Adrenal gland (tissue), 19 donors: ENCODE measurements at places on chromosomes 2 and 18.

GRCh38 chr18:43073771-43074170, 41.7 kb downstream of the RIT2 start:
- DNase-seq = no peak

- DNase-seq = no peak
Measured at GRCh38 chr2:46269001-46269400, 28.2 kb upstream of the EPAS1 start.

- DNase-seq = no peak
Measured at GRCh38 chr2:190831941-190832340, 48.7 kb upstream of the GLS start.

GRCh38 chr2:120771111-120771780, 35.6 kb downstream of the GLI2 start:
- DNase-seq = peak; percentile 60

DNA sequence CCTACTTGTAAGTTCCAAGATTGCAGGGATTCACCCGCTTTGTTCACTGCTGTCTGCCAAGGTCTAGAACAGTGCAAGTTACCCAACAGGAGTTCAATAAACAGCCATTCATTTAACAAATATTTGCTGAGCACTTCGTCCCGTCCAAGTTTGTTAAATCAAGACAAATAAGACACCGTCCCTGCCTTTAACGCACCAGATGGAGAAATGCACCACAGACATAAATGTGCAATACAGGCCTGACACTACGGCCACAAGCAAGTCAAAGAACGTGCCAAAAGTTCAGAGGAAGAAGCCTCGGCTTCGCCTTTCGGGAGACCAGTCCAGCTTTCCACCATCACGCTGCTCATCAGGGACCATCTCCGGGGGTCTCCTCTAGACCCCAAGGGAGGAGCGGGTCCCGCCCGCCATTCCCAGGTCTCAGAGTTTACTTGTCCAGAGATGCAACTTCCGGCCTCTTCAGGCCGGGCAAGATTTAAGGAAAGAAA, 429 bp downstream of the C2orf76 start:
- no peak for DNase-seq
